Forelimb muscle (tissue), 1 donor: ENCODE measurements at places on chromosomes 7 and 10. TPM values are rescaled to one million over a fixed set of nuclear protein-coding genes. Genes with fewer than 3 reads are reported as not detected.

- no peak for DNase-seq
Observed at GRCh38 chr10:110433740-110434139, 64.0 kb upstream of the DUSP5 start.

CDK14 gene
- polyA plus RNA-seq: 17.2 TPM

ATOH7 gene
- 0.15 TPM for polyA plus RNA-seq

AKR1C4 gene
- not detected for polyA plus RNA-seq

DNA sequence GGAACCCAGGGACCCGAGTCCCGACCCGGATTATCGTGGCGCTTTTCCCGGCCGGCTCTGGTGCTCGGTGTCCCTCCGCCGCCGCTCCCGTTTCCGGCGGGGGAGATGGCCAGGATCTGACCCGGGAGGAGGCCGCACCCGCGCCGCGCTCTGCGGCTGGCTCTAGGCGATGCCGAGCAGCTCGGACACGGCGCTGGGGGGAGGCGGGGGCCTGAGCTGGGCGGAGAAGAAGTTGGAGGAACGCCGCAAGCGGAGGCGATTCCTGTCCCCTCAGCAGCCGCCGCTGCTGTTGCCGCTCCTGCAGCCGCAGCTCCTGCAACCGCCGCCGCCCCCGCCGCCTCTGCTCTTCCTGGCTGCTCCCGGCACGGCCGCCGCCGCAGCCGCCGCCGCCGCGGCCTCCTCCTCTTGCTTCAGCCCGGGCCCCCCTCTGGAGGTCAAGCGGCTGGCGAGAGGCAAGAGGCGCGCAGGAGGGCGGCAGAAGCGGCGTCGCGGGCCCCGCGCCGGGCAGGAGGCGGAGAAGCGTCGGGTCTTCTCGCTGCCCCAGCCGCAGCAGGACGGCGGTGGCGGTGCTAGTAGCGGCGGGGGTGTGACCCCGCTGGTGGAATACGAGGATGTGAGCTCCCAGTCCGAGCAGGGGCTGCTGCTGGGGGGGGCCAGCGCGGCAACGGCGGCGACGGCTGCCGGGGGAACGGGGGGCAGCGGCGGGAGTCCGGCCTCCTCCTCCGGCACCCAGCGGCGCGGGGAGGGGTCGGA, 593 bp downstream of the CDK13 start:
- no peak for DNase-seq

DNA sequence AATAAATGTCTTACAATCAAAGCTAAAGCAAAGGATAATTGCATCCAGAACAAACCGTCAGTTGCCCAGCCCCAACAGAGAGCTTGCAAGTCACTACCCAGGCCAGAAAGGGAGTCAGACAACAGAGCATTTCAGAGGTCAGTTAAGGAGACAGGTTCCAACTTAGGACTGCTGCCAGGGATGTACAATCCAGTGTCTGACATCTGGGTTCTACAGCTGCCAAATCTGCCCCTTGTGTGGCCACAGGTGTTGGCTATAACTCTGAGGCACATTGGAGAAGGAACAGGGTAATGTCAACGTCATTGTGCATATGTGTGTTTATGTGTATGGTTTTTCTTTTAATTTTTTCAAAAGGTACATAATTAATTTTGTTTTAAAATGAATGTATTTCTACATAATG, 85.2 kb upstream of the GLCCI1 start:
- no peak for DNase-seq

ANKRD22 gene
- 0.11 TPM for polyA plus RNA-seq

GRCh38 chr10:115606741-115607140, 513.6 kb downstream of the ATRNL1 start:
- no peak for DNase-seq

DNA sequence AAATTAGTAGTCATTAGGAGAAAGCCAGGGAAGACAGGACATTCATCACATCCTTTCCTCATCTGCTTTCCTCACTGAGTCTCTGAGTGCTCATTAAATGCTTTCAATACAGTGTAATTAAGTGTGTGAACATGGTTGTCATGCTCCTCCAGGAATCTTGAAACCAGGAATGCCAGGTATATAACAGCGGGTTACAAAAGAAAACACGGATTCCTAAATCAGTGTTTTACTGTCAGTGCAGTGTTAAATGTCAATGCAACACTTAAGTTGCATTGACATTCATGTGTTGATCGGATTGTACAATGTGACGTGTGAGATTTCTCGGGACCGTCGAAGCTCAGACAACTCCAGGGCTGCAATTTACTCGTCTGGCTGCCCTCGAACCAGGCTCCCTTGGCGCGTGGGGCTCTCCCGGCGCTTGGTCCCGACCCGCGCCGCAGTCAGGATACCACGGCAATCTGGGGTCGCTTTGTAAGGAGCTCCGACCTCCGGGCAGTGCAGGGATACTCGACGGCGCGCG, 455 bp upstream of the SPAG6 start:
- no peak for DNase-seq

- no peak for DNase-seq
Observed at GRCh38 chr10:124677749-124678556, 66.2 kb downstream of the FAM53B start.

ICA1 gene
- polyA plus RNA-seq: 4.6 TPM

OR2A5 gene
- not detected for polyA plus RNA-seq

PIP4K2A gene
- polyA plus RNA-seq: 17.3 TPM

GRCh38 chr10:16814012-16814411, 3.2 kb downstream of the RSU1 start:
- no peak for DNase-seq

PRKG1 gene
- 38.2 TPM for polyA plus RNA-seq

DNA sequence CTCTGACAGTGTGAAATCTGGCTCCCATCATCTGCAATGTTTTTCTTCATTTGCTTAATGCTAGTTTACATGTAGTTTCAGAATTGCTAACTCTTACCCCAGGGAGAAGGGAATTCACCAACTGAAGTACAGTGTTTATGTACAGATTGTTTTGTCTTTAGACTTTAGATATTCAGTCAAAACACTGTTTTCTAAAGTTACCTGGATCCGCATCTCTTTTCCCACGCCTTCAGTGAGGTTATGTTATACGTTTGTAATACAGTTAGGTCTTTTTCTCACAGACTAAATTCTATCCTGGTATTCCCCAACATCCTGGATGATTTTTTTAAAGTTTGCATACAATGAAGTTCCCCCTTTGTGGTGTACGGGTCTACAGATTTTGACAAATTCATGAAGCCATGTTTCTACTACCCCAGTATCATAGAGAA, 3.2 kb upstream of the LYZL1 start:
- DNase-seq: no peak

DNA sequence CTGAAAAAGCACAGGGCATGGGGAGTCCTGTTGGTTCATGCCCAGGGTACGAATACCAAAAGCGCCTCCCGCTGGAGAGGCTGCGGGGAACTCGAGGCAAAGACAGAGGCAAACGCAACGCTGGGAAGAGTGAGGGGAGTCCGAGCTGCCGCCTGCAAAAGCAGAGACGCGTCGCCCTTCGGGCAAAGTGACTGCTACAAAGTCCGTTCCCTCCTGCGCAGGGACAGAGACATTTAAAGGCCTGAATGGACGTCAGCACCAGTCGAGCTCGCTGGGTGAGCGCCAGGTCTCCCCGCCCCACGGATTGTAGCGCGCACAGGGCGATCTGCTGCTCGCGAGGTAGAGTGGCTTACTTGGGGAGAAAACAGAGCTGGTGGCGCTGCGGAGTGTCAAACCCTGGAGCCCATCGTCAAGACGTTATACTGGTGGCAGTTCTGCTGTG, 732.8 kb downstream of the ZWINT start:
- DNase-seq: no peak

SSC4D gene
- 0.94 TPM for polyA plus RNA-seq

UCN3 gene
- not detected for polyA plus RNA-seq

GRCh38 chr7:68964060-68964459, 634.2 kb upstream of the AUTS2 start:
- no peak for DNase-seq

TMEM225B gene
- 0.77 TPM for polyA plus RNA-seq

MICALL2 gene
- polyA plus RNA-seq: 6.3 TPM

SKIDA1 gene
- polyA plus RNA-seq: 2.1 TPM

GRCh38 chr10:93368210-93368609, 113.9 kb downstream of the MYOF start:
- no peak for DNase-seq
